ENCODE measurements at places on chromosomes 2 and 18.

GRCh38 chr18:45783097-45784075, 42.1 kb upstream of the SIGLEC15 start:
- DNase-seq: no peak

DNA sequence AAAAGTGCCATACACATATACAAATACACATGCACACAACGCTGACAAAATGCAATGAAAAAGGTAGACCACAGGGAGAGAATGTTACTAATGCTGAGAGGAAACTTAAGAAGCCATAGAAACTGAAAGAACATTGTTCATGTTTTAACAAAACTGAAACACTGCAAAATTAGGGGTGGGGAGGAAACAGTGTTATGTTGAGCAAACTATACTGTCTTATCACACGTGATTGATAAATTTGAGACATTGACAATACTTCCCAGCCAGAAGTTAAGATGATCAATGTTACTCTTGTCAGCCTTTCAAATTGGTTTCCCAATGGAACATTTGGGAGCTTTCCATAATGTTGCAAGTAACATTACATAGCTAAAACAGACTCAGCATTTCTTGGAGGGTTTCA, 165.5 kb downstream of the L3MBTL4 start:
- no peak for DNase-seq

GRCh38 chr18:25299426-25300300, 52.3 kb downstream of the ZNF521 start:
- no peak for DNase-seq

GRCh38 chr2:232492236-232492848, 4.7 kb upstream of the ECEL1 start:
- DNase-seq: no peak

- DNase-seq: no peak
These were observed 195.9 kb upstream of the ZNF804A start for GRCh38 chr2:184402381-184402780.

GRCh38 chr2:54725343-54726099, 2.1 kb downstream of the EML6 start:
- DNase-seq: no peak

GRCh38 chr2:222523783-222524544, 99.6 kb downstream of the SGPP2 start:
- DNase-seq: no peak

DNA sequence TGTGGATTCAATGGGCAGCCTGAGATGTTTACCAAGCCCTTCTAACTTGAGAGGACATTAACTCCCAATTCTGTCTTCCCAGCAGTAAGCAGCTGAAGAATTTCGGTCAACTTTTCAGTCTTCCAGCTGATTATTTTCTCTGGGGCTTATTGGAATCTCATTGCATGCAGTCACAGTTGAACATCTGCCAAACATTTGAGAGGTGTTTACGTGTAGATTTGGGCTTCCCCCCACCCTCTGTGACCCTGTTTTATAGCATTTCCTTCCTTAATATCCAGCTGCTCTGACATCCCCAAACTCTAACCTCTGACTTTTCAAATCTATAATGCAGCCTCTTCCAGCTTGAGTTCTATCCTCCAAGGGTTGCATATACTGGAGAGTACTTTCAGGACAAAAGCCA, 16.5 kb upstream of the VIT start:
- DNase-seq: no peak

DNA sequence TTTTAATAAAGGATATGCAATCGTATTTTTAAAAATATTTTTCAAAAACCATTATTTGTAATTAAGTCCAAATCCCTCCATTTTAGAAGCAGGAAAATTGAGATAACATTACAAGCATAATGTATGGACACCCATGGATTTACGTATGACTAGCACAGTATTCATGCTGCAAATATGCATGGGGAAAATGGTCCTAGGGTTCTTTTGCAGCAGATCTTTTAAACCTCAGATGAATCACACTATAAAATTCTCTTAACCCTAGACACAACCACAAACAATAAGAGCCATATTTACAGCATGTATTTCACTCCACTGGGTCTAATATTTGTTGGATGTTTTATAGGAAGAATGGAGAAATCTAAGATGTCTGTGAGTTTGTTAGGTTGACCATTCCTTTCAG, 453.4 kb downstream of the TGIF1 start:
- DNase-seq: no peak

DNA sequence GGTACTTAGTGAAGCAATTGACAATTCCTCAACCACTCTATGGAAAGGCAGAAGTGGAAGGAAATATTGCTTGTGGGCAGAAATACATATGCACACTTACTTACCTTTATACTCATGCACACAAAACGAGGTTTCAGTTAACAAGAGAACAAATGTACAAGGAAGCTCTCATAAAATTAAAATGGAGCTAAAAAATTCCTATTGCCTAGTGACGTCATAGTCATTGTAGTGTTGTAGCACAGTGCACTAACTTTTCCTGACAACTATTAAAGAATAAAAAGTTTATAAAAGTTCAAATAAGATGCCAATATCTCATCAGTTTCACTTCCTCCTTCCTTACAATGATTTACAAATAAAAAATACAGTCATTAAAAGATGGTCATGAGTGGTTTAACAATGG, 1161.9 kb upstream of the NRXN1 start:
- DNase-seq: no peak
